Transverse colon (tissue), 4 donors: ENCODE measurements at places on chromosomes 11 and 22.

- peak; percentile 10 for DNase-seq
Measured at GRCh38 chr11:26993965-26994457, at the start of gene FIBIN. Gene FIBIN, plus strand, starts transcription at chr11:26994112. Its CDS starts 415 bp downstream, at chr11:26994527.

DNA sequence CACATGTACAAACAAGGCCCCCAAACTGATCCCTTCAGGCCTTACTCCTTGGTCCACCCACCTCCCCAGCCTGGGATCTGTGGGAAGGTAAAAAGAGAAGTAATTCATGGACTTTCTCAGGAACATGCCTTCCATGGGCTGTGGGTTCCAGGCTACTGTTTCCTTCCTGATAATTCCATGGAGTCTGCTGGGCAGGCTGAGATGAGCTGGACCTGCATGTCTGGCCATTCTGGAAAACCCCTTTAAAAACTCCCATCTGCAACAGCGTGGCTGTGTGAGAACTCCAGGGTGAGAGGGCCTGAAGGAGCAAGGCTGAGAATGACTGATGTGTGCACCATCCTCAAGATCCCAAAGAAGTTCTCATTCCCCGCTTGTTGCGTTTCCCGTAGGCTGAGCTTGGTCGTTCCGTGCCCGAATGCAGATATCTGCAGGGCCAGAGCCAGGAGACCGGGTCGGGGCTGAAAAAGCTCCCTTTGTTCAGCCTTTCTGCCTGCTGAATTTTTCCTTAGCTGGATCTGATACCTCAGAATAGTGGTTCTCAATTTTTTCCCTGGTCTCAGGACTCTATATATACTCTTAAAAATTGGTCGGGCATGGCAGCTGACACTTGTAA is 72.9 kb downstream of the NAT10 start:
- DNase-seq = no peak

- no peak for DNase-seq
Measured at GRCh38 chr11:134571301-134571700, 159.3 kb upstream of the B3GAT1 start.

DNA sequence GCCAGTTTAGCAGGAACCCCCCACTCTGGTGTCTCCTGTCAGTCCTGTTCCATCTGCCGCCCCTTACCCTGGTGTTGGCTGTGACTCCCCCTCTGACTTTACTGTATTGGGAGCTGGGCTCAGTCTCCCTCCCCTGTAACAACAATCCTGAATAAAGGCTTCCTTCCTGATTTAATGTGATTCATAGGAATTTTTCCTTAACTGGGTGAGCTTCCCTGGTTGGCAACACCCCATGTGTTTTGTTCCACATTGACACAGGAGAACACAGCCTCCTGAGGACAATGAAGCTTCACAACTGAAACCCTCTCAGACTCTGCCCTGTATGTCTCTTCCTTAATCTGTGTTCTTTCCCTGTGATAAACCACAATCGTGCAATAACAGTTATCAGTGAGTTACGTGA is 8.4 kb downstream of the APOL4 start:
- no peak for DNase-seq

- DNase-seq = peak; percentile 95
Measured at GRCh38 chr11:65134240-65134951, at the start of gene SYVN1. Gene SYVN1, minus strand, starts transcription at chr11:65134519. Its CDS starts 918 bp downstream, at chr11:65133601.

DNA sequence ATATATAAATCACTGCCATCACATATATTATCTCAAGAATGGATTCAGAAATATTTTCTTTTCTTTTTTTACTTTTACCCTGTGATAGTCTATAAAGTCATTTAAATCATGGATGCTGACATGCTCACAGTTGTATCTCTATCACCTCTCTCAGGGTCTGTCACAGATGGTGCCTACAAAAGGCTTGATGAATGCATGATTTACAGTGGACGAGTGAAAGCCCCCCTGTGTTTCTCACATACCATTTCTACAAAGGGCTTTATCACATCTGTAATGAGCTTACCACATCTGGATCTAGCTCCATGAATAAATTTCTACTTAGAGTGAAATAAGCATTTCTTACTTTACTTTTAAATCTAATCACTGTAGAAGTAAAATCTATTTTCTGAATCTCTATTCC is 121.4 kb upstream of the CARD18 start:
- DNase-seq = no peak

DNA sequence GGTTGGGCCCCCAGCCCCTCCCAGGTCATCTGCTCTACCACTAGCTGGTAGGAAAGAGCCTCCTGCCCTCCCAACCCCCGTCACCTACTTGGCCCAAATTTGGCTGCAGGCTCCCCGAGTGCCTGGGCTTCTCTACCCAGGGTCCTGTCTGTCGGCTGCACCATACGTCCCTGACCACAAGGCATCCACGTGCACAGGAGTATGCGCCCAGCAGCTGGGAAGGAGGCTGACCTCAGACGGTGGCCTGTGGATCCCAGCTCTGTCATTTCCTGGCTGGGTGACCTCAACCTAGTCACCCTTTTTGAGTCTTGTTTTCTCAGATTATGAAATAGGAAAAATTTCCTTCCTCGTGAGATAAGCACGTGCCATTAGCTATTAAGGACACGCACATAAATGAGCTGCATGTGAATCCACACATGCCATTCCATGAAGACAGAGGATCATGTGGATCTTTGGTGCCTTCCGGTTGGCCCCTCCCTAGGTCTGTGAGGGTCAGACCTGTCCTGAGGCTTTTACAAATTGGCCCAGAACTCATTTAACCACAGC is 13.7 kb downstream of the CYB561A3 start:
- no peak for DNase-seq

DNA sequence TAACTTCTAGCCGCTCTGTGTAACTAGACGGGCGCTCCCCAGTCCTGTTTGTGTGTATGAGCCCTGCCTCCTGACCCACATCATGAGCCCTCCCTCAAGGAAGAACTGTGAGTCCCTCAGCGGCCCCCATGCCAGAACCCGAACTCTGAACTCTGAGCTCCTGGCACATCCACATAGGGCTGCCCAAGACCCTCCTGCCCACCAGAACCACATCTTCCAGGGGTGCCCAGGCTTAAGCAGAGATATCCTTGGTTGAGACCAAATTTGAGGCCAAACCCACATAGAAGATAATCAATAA is 3.0 kb downstream of the TRIM29 start:
- DNase-seq = peak; percentile 0

DNA sequence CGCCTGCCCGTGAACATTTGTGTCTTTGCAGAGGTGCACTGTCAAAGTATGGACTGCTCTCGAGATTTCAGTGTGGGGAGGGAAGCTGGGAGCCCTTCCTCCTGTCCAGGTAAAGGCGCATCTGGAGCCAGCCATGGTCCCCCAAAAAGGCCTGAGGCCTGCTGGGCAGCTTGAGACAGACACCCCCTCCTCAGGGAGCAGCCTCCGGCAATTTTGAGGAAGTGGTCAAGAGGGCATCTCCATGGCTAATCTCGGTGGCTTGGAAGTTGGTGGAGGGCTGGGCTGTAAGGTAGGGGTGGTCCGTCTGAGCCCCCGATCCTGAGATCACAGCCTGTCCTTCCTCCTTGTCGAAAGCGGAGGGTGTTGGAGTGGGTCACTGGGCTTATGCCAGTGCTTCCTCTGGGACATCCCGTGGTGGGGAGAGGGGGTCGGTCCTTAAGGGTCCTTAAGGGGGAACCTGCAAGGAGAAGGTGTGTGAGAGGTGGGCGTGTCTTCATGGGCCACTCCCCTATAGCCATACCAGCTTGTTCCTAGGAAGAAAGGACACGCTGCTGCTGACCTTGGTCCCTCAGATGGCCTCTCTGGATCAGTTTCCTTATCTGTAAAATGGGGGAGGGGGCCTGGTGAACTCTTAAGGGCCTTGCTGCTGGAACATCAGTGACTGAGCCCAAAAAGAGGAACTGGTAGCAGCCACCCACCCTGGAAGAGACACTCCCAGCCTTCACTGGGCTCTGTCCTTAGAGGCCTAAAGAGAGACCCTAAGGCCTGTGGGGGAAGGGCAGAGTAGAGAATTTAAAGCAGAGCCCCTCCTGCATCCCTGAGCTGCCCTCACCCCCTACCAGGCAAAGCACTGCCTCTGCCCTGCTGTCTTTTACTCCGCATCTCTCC is 2.6 kb downstream of the KCNC1 start:
- DNase-seq = no peak

GRCh38 chr22:50282361-50283155 is 12.4 kb upstream of the MAPK11 start:
- no peak for DNase-seq

- no peak for DNase-seq
Measured at GRCh38 chr22:22999523-22999922, 70.8 kb upstream of the GNAZ start.

GRCh38 chr22:23750367-23750713 is 572 bp downstream of the ZNF70 start:
- no peak for DNase-seq

DNA sequence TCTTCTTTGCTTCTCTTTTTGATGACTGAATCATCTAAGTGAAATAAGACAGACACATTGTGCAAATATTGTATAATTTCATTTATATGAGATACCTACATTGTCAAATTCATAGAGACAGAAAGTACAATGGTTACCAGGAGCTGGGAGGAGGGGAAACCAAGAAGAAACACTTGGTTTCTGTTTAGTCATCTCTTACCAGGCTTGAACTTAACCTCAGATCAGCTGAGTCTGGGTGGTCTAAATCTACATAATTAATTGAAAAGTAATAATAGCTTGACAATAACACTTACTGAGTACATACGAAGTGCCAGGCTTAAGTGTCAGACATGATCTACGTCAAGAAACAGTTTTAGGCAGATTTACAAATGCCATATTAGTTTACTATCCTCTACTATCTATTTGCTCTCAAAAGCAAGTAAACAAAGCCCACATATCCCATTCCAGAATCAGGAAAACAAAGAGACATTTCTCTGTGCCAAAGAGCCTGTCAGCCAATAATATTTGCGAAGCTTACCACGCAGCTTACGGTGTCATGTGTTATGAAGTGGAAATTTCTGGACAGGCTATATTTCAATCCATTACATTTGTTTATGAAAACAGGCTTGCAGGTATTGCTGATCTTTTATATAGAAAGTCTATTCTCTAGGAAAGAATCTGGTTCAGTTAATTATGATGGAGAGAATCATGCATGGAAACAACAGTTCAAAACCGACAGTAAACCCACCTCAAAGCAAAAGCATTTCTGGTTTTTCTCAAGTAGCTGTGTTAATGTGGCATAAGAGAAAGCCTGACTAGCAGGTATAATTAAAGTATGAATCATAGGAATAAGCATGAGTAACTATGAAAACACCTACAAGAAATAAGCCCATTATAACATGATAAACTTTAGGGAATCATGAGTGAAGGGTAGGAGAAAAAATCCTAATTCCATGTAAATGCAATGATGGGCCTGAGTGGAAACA is 2.7 kb upstream of the ARHGAP42 start:
- DNase-seq = no peak

DNA sequence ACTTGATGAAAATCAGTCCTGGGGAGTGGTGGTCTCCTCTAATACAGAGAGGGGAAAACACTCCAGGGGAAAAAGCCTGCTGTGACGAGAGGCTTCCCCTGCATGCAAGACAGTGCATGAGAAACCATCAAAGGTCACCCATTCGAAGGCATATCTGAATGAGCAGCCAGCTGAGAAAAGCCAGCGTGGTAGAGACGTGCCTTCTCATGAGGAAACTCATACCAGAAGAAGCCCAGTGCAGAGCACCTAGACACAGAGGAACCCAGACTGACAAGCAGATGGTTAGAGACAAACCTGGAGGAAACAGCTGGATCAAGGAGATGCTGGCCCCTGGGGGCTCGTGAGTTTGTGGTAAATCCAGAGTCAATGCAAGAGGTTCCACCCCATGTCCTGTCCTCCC is 534.8 kb downstream of the BRD1 start:
- no peak for DNase-seq

- DNase-seq = no peak
Measured at GRCh38 chr11:9039198-9039597, 35.4 kb upstream of the NRIP3 start.

DNA sequence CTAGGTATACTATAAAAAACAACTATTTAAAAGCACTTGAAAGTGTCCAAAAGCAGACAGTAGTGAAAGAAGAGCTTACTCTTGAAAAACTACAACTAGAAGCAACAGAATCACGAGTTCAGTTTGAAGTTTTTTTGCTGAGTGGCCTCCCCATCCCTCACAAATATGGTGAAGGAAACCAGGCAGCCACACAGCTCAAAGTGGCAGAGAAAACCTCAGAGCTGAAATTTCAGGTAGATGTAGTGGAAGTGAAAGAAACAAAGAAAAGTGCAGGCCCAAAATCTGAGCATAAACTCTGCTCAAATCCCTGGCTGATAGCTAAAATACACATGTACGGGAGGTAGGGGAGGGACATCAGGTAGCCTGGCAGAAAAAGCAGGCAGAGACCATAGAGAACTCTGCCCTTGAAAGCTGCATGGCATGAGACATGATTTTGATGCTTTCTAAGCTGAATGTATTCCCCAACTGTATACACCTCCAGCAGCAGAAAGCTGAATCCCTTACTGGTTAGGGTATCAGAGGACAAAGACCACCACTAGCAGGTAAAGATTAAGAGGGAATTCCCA is 12.1 kb downstream of the BTBD10 start:
- no peak for DNase-seq

DNA sequence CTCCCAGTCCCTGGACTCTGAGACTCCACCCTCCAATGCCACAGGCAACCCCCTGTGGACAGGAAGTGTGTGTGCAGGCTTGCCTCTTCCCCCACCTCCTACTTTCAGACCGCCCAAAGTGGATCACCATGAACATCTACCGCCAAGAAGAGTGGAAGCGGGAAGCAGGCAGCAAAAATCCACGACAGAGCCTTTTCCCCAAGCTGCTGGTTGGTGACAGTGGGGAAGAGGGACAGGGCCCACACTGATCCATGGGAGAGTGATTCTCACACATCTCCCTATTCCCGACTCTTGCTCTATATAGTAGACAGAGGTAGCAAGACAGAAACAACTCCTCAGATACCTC is 53.4 kb upstream of the SPATA19 start:
- no peak for DNase-seq

DNA sequence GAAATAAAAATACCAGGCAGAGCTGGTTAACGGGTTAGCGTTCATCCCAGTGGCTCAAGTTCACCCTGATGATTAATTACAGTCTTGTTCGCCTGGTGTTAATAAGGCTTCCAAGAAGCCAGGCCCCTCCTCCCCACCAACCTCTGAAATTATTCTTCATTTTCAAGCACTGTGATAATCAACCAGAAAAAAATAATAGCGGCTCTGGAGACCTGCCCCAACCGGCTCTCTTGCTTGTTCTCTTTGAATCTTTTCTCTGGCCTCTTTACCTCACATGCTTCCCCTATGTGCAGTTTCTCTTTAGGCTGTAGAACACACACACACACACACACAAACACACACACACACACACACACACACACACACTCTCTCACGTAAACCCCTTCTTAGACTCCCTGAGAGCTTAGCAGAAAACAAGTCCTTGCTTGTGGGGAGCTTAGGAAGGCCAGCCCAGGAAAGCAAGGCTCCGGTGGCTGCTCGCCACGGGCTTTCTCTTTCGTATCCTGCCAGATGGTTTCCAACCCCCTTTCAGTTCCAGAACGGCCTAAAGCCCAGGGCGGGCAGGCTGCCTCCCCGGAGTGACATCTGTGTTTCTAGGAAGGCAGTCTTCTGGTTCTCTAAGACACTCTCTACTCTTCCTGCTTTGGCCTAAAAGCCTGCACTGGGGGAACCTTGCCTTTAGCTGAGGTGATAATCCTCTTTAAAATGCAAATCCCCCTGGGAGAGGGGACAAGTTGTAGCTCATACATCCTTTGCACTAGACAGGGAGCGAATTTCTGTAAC is 106.4 kb upstream of the SESN3 start:
- peak; percentile 43 for DNase-seq
